Stimulated activated naive CD4-positive, alpha-beta T cell (primary cell): ENCODE measurements at places on chromosomes 6 and 20.
A peak's percentile ranks its signal among the peaks of the same experiment; 100 is the strongest.

DNA sequence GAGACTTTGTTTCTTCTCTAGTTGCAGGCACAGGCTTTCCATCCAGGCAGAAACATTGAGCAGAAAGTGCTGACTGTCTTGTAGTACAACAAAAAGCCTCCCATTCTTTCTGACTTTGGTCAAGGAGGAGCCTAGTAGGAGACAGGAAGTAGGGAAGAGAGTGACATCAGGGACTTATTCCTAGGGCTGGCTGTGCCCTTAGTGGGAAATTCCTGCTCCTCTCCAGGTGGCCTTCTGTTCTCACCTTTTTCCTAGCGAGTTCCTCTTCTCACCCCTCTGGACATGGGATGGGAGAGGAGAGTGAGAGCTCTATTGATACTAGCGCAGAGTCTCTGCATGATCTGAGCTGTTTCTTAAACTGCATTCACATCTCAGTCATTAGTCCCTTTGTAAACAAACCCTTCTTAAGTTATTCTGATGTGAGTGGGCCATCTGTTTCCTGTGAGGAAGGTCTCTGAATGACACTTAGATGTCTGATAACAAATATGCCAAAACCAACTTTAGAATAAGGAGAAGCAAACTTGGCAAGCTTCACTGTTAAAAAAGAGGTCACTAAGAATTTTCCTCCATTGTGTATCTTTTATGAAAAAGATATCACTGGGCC is 455.0 kb downstream of the GJA1 start:
- DNase-seq: no peak

GRCh38 chr6:149166747-149167146 is 150.8 kb upstream of the TAB2 start:
- no peak for DNase-seq

GRCh38 chr6:11198663-11199603 is 33.5 kb downstream of the NEDD9 start:
- DNase-seq: peak; percentile 53

DNA sequence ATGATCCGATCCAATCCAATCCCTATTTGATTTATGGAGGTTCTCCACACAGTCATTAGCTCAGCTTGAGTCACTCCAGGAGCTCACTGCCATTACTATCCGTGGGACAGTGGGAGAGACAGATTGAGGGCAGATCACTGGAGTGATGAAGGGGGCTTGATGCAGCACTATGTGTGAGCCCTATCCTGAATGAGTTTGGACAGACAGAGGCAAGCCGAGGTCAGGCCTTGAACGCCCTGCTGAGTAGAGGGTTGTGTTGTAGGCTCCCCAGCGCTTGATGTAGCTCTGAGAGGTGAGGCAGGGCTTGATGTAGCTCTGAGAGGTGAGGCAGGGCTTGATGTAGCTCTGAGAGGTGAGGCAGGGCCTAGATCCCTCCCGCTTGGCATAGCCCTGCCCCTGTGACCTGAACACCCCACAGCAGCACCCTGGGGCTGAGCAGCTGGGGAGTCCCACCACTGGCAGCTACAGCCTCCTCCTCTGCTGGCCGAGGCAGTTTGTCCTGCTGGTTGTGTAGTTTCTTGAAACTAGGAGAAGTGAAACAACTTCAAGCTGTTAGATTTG is 58.7 kb downstream of the ZFAND3 start:
- no peak for DNase-seq

GRCh38 chr6:20153194-20153593 is 59.1 kb downstream of the MBOAT1 start:
- no peak for DNase-seq

DNA sequence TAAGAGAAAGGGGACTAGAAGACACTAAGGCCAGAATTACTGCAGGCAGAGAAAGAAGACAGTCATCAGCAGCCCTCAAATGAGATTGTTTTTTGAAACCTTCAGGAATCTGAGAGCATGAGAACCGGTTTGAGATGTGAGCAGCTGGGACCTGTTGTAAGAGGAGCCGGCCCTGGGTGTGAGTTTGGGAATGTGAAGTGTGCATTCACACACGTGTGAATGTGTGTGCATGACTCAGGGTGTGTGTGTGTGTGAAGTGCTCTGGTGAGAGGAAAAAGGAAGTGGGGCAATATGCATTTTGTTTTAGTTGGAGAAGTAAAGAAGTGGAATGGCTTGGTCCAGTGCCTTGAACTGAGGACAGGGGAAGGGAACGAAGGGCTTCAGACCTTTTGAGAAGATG is 4.3 kb downstream of the SCUBE3 start:
- no peak for DNase-seq

- DNase-seq: no peak
Observed at GRCh38 chr20:60977901-60978300, 274.2 kb upstream of the CDH4 start.

- no peak for DNase-seq
Observed at GRCh38 chr6:4781967-4782575, 5.9 kb downstream of the CDYL start.
